ENCODE measurements at places on chromosomes 16 and 17.

GRCh38 chr17:68182940-68183551 lies 64.8 kb upstream of the AMZ2 start:
- peak; percentile 80 for DNase-seq

DNA sequence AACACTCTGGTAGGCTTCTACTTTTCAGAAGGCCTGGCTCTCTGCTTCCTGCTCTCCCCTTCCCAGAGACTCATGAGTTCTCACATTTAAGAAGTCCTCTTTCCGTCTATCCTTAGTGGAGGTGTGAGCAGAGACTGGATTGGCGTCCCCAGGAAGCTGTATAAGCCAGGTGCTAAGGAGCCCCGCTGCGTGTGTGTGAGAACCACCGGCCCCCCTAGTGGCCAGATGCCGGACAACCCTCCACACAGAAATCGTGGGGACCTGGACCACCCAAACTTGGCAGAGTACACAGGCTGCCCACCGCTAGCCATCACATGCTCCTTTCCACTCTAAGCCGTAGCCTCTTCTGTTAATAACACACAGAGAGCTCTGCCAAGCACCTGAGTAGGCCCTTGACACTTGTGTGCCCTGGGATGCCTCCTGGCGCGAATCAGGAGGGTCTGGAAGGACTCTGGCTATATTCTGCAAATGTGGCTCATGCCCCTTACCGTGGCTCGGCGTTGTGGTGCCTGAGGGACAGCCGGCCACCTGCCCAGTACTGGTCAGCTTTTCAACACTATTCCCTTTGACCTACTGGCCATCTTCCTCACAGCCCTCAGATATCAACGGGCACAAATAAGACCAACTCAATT lies 13.9 kb downstream of the CYB5D2 start:
- DNase-seq = no peak

DNA sequence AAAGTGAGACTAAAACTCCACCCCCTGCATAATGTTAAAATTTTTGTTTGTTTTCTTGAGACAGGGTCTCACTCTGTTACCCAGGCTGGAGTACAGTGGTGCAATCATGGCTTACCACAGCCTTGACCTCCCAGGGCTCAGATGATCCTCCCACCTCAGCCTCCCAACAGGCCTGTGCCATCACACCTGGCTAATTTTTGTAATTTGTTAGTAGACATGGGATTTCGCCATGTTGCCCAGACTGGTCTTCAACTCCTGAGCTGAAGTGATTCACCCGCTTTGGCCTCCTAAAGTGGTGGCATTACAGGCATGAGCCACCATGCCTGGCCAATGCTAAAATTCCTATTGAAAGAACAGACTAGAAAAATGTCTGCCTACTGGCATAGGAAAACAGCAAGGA lies 103.8 kb downstream of the TRIM37 start:
- no peak for DNase-seq

DNA sequence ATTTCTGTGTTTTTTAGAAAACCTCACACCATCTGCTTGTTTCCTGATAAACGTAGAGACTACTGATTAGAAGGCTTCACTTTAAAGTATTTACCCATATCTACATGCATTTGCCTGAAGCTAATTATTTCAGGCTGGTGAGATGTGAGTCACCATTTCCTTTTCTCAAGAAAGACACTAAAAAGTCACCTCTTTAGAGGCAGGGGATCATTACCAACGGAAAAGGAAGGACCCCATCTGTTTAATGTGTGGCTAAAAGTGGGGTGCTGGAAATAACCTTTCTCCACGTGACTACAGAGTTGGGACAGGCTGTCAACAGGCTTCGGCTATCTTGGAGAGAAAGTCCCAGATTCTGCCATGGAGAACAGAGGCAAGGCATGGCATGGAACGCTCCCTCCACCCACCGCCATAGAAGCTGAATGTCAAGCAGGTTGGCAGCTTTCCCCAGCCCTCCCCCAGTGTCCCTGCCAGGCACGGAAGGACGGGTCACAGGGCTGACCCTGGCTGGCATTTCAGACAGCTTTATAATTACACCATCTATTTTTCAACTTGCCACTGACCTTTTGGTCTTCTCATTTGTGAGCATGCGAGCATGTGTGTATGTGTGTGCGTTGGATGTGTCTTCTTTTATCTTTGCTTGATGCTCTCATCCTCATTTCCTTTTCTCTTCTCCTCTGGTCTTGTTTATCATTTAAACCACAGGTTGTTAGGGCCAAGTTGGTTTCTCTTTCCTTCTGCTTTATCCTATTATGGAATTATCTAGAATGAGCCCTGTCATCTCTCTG lies 157.0 kb downstream of the CPPED1 start:
- no peak for DNase-seq

DNA sequence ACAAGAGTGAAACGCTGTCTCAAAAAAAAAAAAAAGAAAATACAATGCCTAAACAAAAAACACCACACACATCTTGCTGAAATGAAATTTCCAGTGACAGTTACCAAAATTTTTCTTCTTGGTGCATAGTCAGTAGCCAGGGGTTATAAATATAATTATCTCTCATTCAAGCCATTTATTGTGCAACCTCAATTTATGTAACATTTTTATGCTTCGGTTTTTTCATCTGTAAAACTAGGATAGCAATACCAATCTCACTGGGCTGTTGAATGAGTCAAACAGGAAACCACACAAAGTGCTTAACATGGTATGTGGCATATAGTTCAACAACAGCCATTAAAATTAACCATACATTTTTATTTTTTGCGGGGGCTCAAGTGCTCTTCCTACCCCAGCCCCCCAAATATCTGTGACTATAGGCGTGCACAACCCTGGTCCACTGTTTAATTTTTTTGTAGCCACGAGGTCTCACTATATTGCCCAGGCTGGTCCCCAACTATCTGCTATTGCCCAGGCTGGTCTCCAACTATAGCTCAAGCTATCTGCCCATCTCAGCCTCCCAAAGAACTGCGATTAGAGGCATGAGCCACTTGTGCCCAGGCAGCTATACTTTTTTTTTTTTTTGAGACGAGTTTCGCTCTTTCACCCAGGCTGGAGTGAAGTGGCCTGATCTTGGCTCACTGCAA lies 2.6 kb downstream of the COG4 start:
- DNase-seq = peak; percentile 60

GRCh38 chr16:31105677-31106213 lies 2.4 kb upstream of the BCKDK start:
- DNase-seq = peak; percentile 84

DNA sequence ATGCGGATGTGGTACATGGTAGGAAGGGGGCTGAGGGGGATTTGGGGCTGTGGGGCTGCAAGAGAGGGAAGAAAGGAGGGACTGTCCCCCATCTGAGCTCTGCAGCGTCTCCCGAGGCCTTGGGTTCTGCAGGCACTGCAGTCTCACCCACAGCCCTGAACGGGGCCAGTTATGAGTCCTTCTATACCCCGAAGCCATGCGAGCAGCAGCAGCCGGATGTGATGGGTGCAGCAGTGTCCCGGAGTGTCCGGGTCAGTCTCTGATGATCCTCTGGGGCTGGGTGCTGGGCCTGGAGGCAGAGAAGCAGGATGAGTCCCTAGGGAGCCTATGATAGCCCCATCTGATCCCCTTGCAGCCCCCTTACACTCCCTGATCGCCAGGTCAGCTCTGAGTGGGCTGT lies 41.5 kb downstream of the CPNE2 start:
- DNase-seq = no peak

- DNase-seq = no peak
Measured at GRCh38 chr17:73192206-73192893, 505 bp upstream of the COG1 start.

- no peak for DNase-seq
Measured at GRCh38 chr16:1509307-1510221, 16.4 kb downstream of the TELO2 start.

DNA sequence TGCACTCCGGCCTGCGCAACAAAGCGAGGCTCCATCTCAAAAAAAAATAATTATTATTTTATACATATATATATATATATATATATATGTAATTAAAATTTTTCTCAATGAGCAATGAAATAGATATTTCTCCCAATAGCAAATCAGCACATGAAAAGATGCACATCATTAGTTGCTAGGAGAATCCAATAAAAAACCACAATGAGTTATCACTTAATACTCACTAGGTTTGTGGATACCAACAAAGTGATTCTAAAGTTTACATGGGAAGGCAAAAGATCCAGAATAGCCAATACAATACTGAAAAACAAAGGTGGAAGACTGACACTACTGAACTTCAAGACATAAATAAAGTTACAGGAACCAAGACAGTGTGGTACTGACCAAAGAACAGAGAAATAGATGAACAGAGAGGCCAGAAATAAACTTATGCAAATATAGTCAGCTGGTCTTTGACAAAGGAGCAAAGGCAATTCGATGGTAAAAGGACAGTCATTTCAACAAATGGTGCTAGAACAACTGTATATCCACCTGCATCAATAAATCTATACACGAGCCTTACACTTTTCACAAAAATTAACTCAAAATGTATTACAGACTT lies 13.6 kb downstream of the SMG6 start:
- DNase-seq = no peak

GRCh38 chr16:75085556-75085955 lies 31.0 kb downstream of the LDHD start:
- no peak for DNase-seq

- no peak for DNase-seq
Measured at GRCh38 chr17:17236295-17237025, 508 bp downstream of the FLCN start.

GRCh38 chr17:71392715-71393567 lies 727.9 kb upstream of the SOX9 start:
- DNase-seq = no peak

DNA sequence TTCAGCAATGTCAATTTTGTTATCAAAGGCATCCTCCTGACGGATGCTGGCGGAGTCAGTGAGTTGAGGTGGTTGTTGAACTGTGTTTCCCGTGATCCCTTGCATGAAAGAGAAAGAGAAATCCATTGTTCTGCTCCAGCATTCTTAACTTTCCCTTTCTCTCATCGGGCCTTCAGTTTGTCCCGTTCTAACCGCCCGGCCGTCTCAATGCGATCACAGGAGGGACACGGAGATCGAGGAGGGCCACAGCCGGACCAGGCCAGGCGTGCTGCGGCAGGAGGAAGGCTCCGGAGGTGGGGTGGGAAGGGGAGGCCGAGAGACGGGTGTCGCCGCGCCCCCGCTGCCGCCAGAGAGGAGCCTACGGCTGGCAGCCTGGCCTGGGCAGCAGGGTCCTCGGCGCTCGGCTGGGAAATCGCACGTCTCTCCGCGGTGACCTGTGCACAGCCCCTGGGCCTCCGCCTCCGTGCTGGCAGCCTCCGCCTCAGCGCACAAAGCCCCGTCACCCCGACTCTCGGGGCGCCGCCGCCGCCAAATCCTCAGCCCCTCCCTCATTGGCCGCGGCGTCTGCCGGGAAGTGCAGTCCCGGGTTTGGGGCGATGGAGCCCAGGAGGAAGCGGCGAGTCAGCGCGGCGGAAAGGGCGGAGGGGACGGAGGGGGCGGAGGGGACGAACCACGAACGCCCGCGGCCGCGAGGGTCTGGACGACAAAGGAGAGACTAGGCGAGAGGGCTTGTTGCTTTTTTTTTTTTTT lies 38.1 kb downstream of the SOST start:
- DNase-seq = peak; percentile 70

GRCh38 chr16:1222553-1223354 lies 2.3 kb downstream of the TPSG1 start:
- no peak for DNase-seq

- DNase-seq = peak; percentile 63
Measured at GRCh38 chr16:11361701-11362451, 16.6 kb downstream of the RMI2 start.

DNA sequence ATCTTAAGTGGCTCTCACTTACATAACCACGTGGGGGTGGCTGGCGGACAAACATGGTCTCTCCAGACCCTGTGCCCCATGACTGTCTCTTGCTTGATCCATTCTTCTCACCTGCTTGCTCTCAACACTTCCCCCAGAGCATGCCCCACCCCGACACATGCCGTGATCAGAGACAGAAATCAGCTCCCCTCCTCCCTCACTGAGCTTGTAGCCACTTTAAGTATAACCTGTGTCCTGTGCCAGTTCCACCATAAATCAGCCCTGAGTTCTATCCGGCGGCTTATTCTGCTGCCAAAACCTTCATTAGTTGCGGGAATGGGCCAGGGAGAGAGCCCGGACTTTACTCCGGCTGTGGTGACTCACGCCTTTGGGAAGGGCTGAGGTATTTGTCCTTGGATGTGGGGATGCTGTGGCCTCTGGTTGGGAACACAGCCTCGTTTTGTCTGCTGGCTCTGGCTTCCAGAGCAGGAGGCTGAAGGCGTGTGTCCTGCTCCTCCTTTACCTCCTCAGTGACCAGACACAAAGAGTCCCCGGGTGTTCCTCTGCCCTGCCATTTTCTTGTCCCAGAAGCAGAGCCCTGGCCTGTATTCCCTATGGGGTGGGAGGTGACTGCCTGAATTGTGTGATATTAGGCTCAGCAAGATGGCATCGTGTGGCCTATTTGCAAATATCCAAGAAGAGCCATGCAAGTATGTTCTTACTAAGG lies 21.1 kb downstream of the ANKRD40 start:
- DNase-seq = no peak

DNA sequence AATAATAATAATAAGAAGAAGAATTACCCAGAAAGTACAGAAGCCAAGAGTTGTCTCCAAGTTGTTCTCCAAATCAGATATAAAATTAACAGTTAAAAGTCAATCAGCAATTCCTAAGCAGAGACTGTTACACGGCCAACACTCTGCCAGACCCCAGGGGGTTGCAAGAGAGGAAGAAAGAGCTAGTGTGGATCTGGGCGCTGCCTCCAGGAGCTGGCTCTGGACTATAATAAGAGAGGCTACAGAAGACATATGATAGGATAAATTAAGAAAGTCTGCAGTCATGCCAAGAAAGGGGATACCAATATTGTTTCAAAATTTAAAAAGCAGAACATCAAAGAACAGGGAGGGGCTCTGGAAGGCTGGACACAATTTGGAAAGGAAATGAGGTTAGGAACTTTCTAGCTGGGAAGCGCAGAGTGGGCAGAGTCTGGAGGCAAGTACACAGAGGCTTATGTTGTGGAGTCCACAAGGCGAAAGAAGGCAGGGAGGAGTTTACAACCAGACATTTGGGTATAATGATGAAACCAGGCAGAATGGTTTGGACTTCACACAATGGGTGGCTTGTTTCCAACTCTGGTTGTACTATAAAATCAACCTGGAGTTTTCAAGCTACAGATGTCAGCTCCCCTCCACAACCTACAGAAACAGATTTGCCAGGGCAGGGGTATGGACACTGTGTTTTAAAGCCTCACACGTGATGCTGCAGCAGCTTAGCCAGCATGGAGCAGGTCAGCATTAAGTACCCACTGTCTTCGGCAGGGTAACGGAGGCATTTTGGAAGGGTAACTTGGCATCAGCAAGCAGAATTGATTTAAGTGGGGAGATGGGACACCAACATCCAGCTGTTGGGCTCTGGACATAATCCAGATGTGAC lies 49.4 kb downstream of the SLC39A11 start:
- DNase-seq = no peak

GRCh38 chr17:50631195-50631907 lies 3.3 kb upstream of the ABCC3 start:
- no peak for DNase-seq
